ENCODE measurements at places on chromosomes 5 and 9. TPM values are rescaled to one million over a fixed set of nuclear protein-coding genes. Genes with fewer than 3 reads are reported as not detected.

DNA sequence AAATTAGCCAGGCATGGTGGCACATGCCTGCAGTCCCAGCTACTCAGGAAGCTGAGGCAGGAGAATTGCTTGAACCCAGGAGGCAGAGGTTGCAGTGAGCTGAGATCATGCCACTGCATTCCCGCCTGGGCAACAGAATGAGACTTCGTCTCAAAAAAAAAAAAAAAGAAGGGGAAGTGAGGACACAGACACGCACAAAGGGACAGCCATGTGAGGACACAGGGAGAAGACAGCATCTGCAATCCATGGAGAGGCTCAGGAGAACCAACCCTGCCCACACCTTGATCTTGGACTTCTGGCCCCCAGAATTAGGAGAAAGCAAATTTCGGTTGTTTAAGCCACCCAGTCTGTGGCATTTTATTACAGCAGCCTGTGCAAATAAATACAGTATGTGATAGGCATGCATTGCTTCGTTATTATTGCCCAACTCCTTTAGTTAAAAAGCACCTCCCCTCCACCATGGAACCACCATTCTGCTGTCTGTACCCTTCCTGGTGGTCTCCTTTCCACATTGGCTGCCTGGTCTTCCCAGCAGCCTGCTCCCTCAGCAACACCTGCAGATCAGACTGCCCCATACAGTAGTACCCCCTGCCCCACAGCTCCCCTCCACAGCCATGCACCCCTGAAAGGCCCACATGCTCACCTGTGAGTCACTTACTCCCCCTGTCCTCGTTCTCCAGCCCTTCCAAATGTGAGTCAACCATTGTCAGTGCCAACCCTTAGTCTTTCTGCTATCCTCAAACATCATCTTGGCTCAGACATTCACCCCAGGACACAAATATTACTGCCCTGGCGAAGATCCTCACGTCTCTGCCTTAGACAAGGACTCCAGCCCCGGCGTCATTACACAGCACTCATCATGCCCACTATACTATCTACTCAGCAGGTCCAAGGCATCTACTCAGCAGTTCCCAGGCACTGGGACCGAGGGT lies 128.8 kb downstream of the ROR2 start:
- H3K27ac ChIP-seq: no peak overlapping the region
- no peaks in the 10 kb centered on the region for H3K36me3 ChIP-seq
- no peaks in the 10 kb centered on the region for H3K4me1 ChIP-seq
- DNase-seq: no peak

- no peak overlapping the region for H3K27ac ChIP-seq
- H3K36me3 ChIP-seq: no peaks in the 10 kb centered on the region
- no peaks in the 10 kb centered on the region for H3K4me1 ChIP-seq
- no peak for DNase-seq
Measured at GRCh38 chr5:14331386-14331781, 188.2 kb downstream of the TRIO start.

DNA sequence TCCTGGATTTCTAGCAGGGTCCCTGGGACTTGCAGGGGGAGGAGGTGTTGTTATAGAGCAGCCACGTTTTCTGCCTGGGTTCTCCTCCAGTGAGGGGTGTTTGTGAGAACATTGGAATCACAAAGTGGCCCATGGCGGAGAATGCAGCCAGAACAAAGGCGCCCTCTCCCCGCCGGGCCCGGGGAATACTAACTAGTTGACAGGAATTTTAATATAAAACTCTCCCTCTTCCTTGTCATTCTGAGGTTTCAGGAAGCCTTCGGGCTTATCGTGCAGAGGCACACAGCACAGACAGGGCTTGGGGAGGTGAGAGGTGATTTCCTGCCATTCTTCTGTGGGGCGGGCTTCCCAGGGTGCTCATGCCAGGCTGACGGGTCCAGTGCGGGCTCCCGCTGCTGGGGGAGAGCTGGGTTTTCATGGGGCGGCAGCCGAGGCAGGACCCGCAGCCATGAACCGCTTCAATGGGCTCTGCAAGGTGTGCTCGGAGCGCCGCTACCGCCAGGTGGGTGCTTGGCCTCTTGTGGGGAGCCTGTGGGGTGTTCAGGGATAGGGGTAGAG lies 37.7 kb downstream of the RGS3 start:
- H3K27me3 ChIP-seq: no peaks in the 10 kb centered on the region
- DNase-seq: no peak
- peak overlapping the region; percentile 55 for H3K27ac ChIP-seq
- H3K4me1 ChIP-seq: no peaks in the 10 kb centered on the region
- H3K36me3 ChIP-seq: no peaks in the 10 kb centered on the region
- H3K4me3 ChIP-seq: peak overlapping the region; percentile 14

DNA sequence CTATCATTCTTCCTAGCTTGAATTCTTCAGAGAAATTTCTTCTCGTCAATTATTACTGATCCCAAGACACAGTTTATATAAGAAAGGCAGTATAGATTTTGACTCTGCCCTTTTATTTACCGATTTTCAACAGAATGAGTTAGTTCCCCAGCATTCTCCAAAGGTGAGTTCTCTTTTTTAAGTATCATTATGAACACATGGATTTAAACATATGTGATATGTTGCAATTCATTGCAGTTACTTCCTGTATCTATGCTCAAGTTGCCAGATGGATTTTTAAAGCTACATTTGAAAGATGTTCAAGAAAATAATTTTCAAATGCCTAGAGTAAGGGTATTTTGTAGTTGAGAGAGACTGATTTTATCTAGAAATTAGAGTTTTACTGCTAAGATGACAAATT lies 8.4 kb downstream of the WDR41 start:
- DNase-seq: no peak
- no peaks in the 10 kb centered on the region for H3K36me3 ChIP-seq
- no peaks in the 10 kb centered on the region for H3K27me3 ChIP-seq
- no peaks in the 10 kb centered on the region for H3K4me1 ChIP-seq
- no peak overlapping the region for H3K27ac ChIP-seq

DNA sequence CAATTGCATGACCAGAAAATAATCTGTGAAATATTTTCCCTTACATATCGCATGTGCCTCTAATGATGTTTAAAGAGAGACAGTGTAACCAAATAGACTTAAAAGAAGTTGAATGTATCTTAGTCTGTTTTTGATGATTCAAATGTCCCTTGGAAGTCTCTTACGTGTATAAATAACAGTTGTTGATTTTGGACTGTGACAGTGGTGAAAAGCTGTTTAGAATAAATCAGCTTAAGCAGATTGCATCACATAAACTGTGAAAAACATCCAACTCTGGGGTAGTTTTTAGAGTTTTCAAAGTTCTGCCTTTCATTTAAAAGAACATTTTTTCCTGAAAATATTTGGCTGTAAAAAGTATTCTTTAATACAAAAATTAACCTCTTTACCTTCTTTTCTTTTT lies 301.1 kb downstream of the PRR16 start:
- no peak for DNase-seq
- no peak overlapping the region for H3K4me3 ChIP-seq
- no peaks in the 10 kb centered on the region for H3K4me1 ChIP-seq
- H3K27me3 ChIP-seq: no peaks in the 10 kb centered on the region

- no peaks in the 10 kb centered on the region for H3K27me3 ChIP-seq
- no peak overlapping the region for H3K27ac ChIP-seq
- H3K4me3 ChIP-seq: no peak overlapping the region
- no peaks in the 10 kb centered on the region for H3K36me3 ChIP-seq
Measured at GRCh38 chr9:81207651-81208050, 481.7 kb downstream of the TLE1 start.

- no peak overlapping the region for H3K27ac ChIP-seq
- H3K4me3 ChIP-seq: no peak overlapping the region
- no peaks in the 10 kb centered on the region for H3K36me3 ChIP-seq
- no peak for DNase-seq
Measured at GRCh38 chr5:113379936-113380806, 54.6 kb downstream of the TSSK1B start.

WHRN gene
- 32.3 TPM for total RNA-seq

DNA sequence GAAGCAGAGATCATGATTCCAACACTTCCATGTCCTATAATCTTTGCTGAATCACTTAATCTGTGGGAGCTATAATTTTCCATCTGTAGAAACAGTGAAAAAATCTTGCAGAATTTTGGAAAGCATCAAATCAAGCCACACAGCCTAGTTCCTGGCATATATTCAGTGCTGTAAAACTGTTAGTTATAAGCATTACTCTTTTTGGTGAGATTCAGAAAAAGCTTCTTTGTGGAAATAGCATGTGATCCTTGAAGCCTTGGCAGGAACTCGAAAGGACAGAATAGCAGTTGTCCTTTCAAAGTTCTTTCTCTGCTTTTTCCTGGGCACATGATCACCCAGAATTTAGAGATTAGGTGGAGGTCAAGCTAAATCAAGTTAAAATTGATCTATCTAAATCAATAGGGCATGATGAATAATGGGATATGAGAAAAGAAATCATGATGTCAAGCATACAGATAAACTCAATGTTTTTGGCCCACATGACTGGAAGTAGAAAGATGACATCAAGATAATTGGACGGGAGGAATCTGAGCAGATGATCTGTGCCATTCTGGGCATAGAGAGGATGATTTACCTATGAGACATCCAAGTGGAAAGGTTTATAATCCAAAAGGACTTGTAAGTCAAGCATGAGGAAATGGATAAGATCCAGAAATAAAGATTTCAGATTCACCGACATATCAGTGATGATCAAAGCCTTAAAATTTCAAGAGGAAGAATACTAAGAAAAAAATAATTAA lies 73.1 kb downstream of the TMEM232 start:
- DNase-seq: no peak
- H3K27ac ChIP-seq: no peak overlapping the region
- no peaks in the 10 kb centered on the region for H3K27me3 ChIP-seq
- H3K4me1 ChIP-seq: no peaks in the 10 kb centered on the region
- H3K4me3 ChIP-seq: no peak overlapping the region
- H3K36me3 ChIP-seq: no peaks in the 10 kb centered on the region

DNA sequence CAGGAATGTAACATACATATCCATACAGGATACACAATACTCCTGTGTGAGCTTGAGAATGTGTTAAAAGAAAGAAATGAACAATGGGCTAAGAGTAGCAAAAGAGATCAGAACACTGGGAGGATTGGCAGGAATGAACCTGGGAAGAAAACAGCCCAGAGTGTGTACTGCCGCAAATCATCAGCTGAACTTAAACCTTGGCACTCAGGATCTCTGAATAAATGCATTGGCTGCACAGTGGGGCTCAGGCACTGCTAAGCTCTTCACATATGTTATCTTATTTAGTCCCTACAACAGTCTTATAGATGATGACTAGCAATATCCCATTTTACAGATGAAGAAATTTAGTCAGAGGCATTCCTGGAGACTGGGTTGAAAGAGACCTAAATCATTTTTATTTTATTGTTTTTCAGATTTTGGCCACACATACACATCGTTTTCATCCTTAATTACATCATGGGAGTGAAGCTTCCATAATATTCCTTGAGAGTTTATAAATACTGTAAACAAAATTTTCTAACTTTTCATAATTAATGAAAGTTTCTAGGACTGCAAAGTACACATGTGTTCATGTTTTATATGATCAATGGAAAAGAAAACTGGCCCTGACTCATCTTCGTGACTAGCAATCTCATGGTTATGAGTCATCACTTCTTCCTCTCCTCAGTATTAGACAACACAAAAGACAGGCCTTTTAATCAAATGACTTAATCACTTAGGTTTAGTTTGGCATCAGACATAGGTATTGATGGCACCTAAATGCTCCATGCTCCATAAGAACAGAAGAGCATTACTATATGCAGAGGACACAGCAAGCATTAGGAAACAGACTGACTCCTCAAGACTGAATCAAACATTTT lies 59.2 kb downstream of the CDH18 start:
- no peaks in the 10 kb centered on the region for H3K4me1 ChIP-seq
- H3K27ac ChIP-seq: no peak overlapping the region
- no peaks in the 10 kb centered on the region for H3K36me3 ChIP-seq
- H3K27me3 ChIP-seq: no peaks in the 10 kb centered on the region
- no peak overlapping the region for H3K4me3 ChIP-seq

DNA sequence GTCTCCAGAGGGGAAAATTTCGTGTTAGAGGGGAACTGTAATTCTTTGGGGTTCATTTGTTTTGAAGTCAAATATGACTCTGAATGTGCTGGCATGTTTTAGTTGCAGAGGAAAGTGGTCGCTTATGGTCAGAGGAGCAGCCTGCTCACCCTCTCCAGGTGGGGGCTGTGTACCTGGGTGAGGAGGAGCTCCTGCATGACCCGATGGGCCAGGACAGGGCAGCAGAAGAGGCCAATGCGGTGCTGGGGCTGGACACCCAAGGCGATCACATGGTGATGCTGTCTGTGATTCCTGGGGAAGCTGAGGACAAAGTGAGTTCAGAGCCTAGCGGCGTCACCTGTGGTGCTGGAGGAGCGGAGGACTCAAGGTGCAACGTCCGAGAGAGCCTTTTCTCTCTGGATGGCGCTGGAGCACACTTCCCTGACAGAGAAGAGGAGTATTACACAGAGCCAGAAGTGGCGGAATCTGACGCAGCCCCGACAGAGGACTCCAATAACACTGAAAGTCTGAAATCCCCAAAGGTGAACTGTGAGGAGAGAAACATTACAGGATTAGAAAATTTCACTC lies 13.5 kb downstream of the TXNDC15 start:
- no peak overlapping the region for H3K4me3 ChIP-seq
- DNase-seq: no peak
- H3K36me3 ChIP-seq: no peaks in the 10 kb centered on the region
- no peak overlapping the region for H3K27ac ChIP-seq
- H3K4me1 ChIP-seq: no peaks in the 10 kb centered on the region
- H3K27me3 ChIP-seq: no peaks in the 10 kb centered on the region

DNA sequence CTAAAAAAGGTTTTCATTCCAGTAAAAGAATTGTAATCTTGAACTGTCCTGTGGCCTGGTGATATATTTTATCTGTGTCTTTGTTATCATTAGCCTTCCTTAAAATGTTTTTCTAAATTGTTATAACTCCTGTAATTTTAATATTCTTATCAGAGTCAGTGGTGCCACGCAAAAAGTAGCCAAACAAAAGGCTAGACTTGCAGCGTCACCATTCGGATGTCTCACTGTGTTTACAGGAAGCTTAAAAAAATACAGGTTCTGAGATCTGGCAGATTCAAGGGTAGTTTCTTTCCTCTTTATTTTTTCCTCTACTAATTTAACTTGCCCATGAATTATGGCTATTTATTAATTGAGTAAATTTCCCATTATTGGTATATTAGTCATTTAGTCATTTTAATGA lies 362.3 kb downstream of the MAT2B start:
- no peaks in the 10 kb centered on the region for H3K4me1 ChIP-seq
- H3K36me3 ChIP-seq: no peaks in the 10 kb centered on the region
- H3K4me3 ChIP-seq: no peak overlapping the region
- H3K27ac ChIP-seq: no peak overlapping the region
- DNase-seq: no peak
- no peaks in the 10 kb centered on the region for H3K27me3 ChIP-seq

NR5A1 gene
- 0.14 TPM for total RNA-seq

DNA sequence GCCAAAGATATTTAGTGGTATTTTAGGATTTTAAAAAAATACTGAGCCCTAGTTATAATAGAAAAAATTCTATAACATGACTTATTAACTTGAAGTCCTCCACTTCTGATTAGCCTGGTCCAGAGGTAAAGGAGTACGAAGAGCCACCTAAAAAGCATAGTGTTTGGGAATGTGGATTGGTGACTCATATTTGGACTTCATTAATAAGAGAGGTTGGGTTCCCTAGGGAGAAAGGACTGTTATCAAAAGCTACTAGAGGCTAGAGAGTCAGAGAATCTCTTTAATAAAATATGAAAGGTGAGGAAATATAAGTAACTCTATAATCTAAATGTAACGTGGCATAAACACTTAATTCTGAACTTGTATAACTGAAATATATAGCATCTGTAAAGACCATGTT lies 180.7 kb upstream of the TARS1 start:
- no peak for DNase-seq
- no peaks in the 10 kb centered on the region for H3K36me3 ChIP-seq
- H3K27ac ChIP-seq: no peak overlapping the region
- no peaks in the 10 kb centered on the region for H3K27me3 ChIP-seq
- H3K4me1 ChIP-seq: no peaks in the 10 kb centered on the region
- H3K4me3 ChIP-seq: no peak overlapping the region

Measured in uterus (tissue), 4 donors.